NCI-H460 (cell line): ENCODE measurements at places on chromosomes 7 and 10. TPM values are rescaled to one million over a fixed set of nuclear protein-coding genes. Genes with fewer than 3 reads are reported as not detected.

The FAM25G gene
- total RNA-seq, result not detected in 2 replicates

DNA sequence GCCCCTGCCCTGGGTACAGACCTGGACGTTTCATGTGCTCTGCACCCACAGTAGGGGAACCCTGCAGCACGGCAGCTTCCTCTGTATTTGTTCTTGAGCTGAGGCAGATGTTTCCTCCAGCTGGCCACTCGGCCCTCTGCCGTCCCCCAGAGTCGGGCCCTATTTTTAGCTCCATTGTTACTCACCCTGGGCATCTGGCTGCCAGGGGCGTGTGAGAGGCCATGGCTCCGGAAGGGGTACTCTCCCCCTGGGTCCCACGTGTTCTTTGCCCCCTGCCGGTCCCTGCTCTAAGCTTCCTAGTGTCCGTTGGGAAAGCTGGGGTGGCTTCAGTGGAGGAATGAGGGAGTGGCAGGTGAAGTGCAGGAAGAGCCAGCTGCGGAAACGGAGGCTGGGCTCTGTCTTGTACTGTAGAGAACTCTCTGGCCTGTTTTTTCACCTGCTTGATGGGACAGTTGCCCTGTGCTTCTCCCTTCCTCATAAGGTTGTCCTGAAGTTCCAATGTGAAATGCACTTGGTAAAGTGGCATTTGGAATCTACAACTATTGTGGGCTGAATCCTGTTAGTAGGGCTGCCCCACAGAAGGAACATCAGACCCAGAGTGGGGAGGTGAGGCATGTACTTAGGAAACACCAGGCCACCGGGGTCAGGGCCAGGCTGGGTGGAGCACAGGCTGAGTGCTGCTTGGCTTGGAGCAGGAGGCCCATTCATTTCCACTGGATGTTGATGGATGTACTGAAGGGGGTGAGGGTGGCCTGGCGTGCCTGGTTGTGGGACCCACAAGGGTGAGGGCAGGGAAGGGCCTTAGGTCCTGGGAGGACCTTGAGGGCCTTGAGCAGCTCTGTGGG, 30.6 kb downstream of the PALD1 start:
- DNase-seq, result no peak

The DNAJC1 gene
- 23.1 and 28.2 TPM in 2 replicates for total RNA-seq

DNA sequence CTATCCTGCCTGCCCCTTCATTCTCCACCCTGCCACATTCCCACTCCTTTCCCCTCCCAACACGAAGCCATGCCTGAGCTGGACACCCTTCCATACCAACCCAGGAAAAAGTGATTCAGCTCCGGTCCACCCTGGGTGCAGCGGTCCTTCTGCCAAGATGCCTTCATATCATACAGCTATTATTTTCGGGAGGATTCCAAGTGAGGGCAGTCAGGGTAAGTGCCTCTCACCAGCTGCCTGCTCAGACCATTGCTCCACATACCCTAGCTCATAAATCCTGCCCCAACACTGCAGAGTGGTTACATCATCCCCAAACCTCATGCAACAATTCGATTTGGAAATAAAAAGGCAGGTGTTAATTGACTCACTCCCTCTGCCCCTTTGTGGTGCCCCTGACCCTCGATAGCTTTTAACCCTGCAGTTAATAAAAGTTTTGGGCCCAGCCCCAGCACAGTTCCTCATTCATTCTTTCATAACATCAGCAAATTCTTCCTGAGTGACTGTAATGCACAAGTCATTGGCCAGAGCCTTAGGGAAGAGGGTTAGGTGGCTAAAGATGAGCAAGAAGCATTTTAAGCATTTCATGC, 42.6 kb downstream of the ZNF503 start:
- DNase-seq, result no peak

- DNase-seq, result no peak
Observed at GRCh38 chr7:158837790-158838637, 8.7 kb upstream of the ESYT2 start.

- no peak for DNase-seq
Observed at GRCh38 chr10:102434394-102435132, 2.2 kb upstream of the CUEDC2 start.

The ARHGAP12 gene
- 31.5 and 35.9 TPM in 2 replicates for total RNA-seq

DNA sequence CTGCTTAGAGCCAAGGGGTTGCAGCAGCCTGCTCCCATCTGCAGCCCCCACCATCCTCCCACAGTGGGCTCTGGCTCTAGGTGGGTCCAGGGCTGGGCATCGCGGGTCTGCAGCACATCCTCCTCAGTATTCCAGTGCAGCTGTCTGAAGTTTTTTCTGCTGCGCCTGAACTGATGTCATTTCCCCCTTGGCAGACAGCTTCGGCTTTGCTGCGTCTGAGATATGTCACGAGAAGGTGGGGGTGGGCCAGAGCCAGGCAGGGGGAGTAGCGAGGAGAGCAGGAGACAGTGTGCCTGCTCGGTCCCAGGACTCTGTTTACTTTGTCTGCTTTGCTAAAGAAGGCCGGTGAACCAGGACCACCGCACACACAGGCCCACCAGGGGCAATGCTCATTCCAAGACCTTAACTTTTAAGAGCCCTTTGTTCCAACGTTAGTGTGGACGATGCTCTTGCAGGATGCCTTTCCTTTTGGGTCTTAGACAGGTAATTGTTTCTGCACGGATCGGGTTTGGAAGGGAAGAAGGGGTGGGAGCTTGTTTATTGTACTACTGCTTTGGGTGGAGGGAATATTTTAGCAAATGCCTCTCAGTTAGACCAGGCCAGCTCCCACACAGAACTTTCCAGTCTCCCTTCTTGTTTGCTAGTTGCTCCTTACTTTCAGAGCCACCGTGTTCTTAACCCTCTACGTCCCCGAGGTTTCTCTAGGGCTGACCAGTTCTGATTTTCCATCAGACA, 32.4 kb downstream of the WBP1L start:
- no peak for DNase-seq

- DNase-seq, result no peak
Observed at GRCh38 chr10:49287689-49288340, 11.2 kb upstream of the C10orf71 start.

DNA sequence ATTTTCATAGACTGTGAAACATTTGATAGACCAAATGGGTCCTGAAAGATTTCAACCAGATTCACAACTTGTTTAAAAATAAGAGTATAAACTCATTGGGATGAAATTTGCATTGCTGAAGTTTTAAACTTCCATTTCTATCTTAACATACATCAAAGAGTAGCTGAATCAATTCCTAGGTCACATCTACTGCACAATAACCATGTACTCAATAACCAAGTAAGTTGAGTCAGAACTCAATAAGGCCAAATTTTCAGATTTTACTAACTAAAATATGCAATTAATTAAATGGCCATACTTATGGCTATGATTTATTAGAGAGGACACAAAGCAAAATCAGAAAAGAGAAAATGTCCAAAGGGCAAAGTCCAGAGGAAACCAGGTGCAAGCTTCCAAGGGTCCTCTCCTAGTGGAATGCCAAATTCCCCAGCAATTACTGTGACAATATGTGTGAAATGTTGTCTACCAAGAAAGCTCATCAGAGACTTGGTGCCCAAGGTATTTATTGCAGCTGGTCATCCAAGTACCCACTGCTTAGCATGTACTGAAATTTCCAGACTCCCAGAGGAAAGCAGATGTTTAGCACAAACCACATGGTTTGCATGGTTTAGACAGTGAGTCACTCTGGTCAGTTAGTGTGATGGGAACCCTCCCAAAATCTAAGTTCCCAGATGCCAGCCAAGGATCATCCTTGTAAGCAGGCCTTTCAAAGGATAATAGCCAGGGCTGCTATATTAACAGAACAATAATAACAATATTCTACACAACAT, 238.9 kb downstream of the IPMK start:
- DNase-seq, result no peak

The CPXM2 gene
- total RNA-seq, result 0.02 TPM in 1 of 2 replicates, not detected in the other

The LRIT1 gene
- total RNA-seq, result not detected in 2 replicates

The TEX47 gene
- not detected in 2 replicates for total RNA-seq

DNA sequence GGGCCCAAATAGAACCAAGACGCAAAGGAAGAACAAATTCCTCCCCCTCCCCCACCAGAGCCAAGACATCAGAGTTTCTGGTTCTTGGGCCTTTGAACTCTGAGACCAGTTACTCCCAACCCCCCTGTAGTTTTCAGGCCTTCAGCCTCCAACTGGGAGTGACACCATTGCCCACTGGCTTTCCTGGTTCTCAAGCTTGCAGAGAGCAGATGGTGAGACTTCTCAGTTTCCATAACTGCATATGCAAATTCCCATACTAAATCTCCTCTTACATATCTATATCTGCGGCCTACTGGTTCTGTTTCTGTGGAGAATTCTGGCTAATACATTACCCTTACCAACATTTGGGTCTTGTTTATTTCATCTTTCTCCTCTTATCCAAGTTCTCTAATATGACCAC, 762.9 kb downstream of the GRM8 start:
- no peak for DNase-seq

The FOXI2 gene
- not detected in 2 replicates for total RNA-seq

- DNase-seq, result no peak
Observed at GRCh38 chr7:36278069-36278619, 111.5 kb upstream of the ANLN start.

The SLC26A3 gene
- total RNA-seq, result not detected in 2 replicates

- no peak for DNase-seq
Observed at GRCh38 chr10:13039761-13040160, 38.2 kb upstream of the CCDC3 start.

- DNase-seq, result no peak
Observed at GRCh38 chr10:91887272-91888076, 21.8 kb downstream of the FGFBP3 start.

The PON2 gene
- total RNA-seq, result 64.9 and 68.2 TPM in 2 replicates

GRCh38 chr7:11625669-11626068, 206.3 kb downstream of the THSD7A start:
- no peak for DNase-seq

The DNAJC12 gene
- total RNA-seq, result 45.5 and 53.7 TPM in 2 replicates

The MOGAT3 gene
- total RNA-seq, result not detected in 2 replicates

The CLEC2L gene
- not detected in 2 replicates for total RNA-seq

DNA sequence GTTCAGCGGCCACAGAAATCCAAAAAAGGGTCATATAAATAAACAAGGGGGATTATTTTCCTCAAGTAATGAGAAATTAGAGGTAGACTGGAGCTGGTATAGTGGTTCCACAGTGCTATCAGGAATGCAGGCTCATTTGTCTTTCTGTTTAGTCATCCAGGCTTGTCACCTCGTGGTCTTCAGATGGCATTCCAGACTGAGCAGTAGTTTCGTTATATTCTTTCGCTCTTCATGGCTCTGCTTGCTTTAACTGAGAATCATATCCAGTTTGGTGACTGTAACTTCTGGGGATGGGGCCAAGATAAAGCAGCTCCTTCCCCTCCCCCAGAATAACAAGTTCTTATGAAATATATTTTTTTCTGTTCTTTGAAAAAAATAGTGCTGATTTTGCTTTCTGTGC, 9.5 kb downstream of the ANKIB1 start:
- DNase-seq, result no peak

The CBLL1 gene
- total RNA-seq, result 41.1 and 41.4 TPM in 2 replicates
